ENCODE measurements at places on chromosomes 11 and 22. TPM values are rescaled to one million over a fixed set of nuclear protein-coding genes. Genes with fewer than 3 reads are reported as not detected.

The MMP8 gene
- polyA plus RNA-seq: 0.31 TPM

The UBTFL1 gene
- polyA plus RNA-seq: not detected

The GAS2L1 gene
- 20.0 TPM for polyA plus RNA-seq

The OR51T1 gene
- polyA plus RNA-seq: not detected

The WNT11 gene
- polyA plus RNA-seq: 8.3 TPM

The TRPM5 gene
- not detected for polyA plus RNA-seq

The PLEKHB1 gene
- polyA plus RNA-seq: 5.7 TPM

All from adipose tissue (tissue), 3 donors.